Neural progenitor cell (in vitro differentiated cells): ENCODE measurements at places on chromosomes 16 and 17. TPM values are rescaled to one million over a fixed set of nuclear protein-coding genes. Genes with fewer than 3 reads are reported as not detected.

NSF gene
- total RNA-seq = 31.9 and 43.0 TPM in 2 replicates

IL17C gene
- total RNA-seq = not detected in 2 replicates

NPIPB13 gene
- total RNA-seq = 1.9 and 4.0 TPM in 2 replicates

KRT24 gene
- not detected in 2 replicates for total RNA-seq

P2RX5 gene
- total RNA-seq = 0.68 TPM in 1 of 2 replicates, not detected in the other

C16orf89 gene
- 0.37 and 1.0 TPM in 2 replicates for total RNA-seq

FNDC8 gene
- 0.25 TPM in 1 of 2 replicates, not detected in the other for total RNA-seq

BAIAP3 gene
- total RNA-seq = 0.34 and 4.0 TPM in 2 replicates

KRT36 gene
- not detected in 2 replicates for total RNA-seq

CLN3 gene
- 4.4 and 21.2 TPM in 2 replicates for total RNA-seq

HOXB5 gene
- total RNA-seq = not detected in 2 replicates

ALOX15B gene
- total RNA-seq = 0.06 TPM in 1 of 2 replicates, not detected in the other

- H3K4me3 ChIP-seq = peak overlapping the region; percentile 98
- H3K36me3 ChIP-seq = peaks cover 7% of the 10 kb centered on the region
- peaks cover 15% of the 10 kb centered on the region for H3K4me1 ChIP-seq
- DNase-seq = peak; percentile 67
Measured at GRCh38 chr16:69131167-69131838, 1.1 kb downstream of the CHTF8 start.

GRCh38 chr16:72751076-72751475 is 296.9 kb downstream of the ZFHX3 start:
- no peak overlapping the region for H3K27ac ChIP-seq
- H3K4me1 ChIP-seq = peaks cover 4% of the 10 kb centered on the region
- DNase-seq = no peak
- H3K27me3 ChIP-seq = no peaks in the 10 kb centered on the region
- H3K4me3 ChIP-seq = no peak overlapping the region

GRCh38 chr16:72865258-72865657 is 182.7 kb downstream of the ZFHX3 start:
- H3K27ac ChIP-seq = no peak overlapping the region
- no peaks in the 10 kb centered on the region for H3K4me1 ChIP-seq
- no peak overlapping the region for H3K4me3 ChIP-seq

DNA sequence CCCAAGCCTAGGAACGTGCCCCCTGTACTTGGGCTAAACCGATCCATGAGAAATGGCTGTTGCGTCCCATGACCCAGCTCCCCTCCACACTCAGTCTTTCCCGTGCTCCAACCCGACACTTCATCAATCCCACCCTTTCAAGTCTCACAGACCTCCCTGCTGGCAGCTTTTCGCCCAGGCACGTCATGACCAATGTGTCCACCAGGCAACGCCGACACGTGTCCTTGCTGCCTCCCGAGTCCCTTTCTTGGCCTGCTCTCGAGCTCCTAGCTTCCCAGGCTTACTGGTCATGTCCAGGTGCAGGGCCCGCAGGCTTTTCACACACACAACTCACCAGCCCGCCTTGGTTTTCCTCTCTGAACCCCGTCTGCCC is 12.2 kb downstream of the MNT start:
- no peak overlapping the region for H3K27ac ChIP-seq
- peaks cover 19% of the 10 kb centered on the region for H3K4me1 ChIP-seq
- H3K27me3 ChIP-seq = no peaks in the 10 kb centered on the region

GRCh38 chr17:28100251-28100650 is 57.8 kb downstream of the NLK start:
- no peaks in the 10 kb centered on the region for H3K4me1 ChIP-seq
- no peak overlapping the region for H3K4me3 ChIP-seq
- H3K27me3 ChIP-seq = no peaks in the 10 kb centered on the region
- H3K27ac ChIP-seq = no peak overlapping the region

GRCh38 chr17:21353326-21354010 is 22.7 kb upstream of the KCNJ12 start:
- no peaks in the 10 kb centered on the region for H3K27me3 ChIP-seq
- H3K27ac ChIP-seq = no peak overlapping the region
- H3K4me3 ChIP-seq = no peak overlapping the region
- peaks cover 13% of the 10 kb centered on the region for H3K4me1 ChIP-seq

DNA sequence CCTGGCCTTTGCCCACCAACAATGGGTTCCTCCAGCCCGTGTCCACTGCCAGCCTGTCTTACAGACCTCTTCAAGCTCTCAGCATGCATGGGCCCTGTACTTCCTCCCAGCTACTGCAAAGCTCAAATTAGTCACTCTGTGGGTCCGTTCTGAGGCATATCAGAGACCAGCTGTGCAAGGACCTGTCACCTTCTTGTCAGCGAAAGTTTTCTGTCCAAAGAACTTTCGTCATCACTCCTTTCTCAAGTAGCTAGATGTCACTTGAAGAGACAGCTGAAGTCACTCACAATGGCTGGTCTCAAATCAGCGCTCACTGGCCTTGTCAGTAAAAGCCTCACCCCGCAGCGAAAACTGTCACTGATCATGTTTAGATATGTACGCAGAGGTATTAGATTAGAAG is 91.4 kb upstream of the DYNLRB2 start:
- H3K4me1 ChIP-seq = no peaks in the 10 kb centered on the region
- no peak overlapping the region for H3K27ac ChIP-seq
- no peaks in the 10 kb centered on the region for H3K36me3 ChIP-seq
- H3K4me3 ChIP-seq = no peak overlapping the region
- no peaks in the 10 kb centered on the region for H3K27me3 ChIP-seq

- peak; percentile 50 for DNase-seq
- H3K27ac ChIP-seq = no peak overlapping the region
- H3K36me3 ChIP-seq = peaks cover 12% of the 10 kb centered on the region
- no peaks in the 10 kb centered on the region for H3K27me3 ChIP-seq
- H3K4me3 ChIP-seq = peak overlapping the region; percentile 87
Measured at GRCh38 chr17:81890447-81891302, 711 bp downstream of the ALYREF start.

DNA sequence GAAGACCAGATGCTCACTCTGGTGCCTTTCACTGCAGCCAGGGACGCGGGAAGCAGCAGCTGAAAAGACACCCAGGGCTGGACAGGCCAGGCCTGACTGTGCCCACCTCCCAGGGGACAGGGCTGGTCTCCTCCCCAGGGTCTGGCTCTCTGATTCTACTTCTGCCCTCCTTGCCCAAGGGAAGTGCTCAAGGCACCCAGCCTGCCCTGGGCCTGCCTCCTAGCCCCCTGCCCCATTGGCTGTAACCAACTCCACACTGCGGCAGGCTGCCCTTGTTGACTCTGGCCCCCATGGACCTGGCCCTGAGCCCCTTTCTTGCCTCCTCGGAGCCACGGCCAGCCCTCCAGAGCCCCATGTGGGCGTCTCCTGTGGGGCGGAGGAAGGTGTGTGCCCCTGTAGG is 212.5 kb downstream of the NTN1 start:
- peaks cover 4% of the 10 kb centered on the region for H3K4me1 ChIP-seq
- no peak for DNase-seq
- H3K36me3 ChIP-seq = no peaks in the 10 kb centered on the region
- no peak overlapping the region for H3K27ac ChIP-seq
- H3K27me3 ChIP-seq = peaks cover 12% of the 10 kb centered on the region
- no peak overlapping the region for H3K4me3 ChIP-seq

- no peak for DNase-seq
- no peak overlapping the region for H3K27ac ChIP-seq
- H3K36me3 ChIP-seq = no peaks in the 10 kb centered on the region
Measured at GRCh38 chr17:917941-918740, 61.4 kb downstream of the NXN start.

DNA sequence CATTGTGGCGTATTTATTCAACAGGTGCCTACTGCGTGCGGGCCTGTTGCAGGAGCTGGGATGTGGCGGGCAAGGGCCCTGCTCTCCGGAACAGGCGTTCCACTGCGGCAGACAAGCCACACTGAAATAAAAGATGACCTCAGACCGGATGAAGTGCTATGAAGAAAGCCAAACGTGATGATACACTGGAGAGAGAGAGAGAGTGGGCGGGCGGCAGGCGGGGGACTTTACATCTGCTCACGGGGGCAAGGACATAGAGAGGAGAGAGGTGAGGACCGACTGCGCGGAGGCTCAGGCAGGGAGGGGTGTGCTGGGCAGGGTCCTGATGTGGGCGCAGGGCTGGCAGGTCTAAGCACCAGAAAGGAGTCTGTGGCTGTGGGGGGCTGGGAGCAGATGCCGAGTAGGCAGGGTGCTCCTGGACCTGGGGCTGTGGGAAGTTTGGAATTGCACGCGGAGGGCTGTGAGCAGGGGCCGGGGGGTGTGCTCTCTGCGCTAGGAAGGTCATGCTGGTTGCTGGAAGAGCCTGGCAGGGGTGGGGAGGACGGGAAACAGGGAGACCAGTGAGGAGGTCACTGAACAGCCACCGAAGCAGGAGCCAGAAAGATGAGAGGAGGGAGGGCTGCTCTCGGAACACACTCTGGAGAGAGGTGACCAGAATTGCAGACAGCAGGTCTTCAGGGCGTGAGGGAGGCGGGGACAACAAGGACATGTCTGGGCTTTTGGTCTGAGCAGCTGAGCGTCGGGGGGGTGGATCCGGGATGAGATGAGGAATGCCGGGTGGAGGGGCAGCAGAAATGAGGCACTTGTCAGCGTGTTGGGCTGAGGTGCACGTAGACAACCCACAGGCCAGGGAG is 9.9 kb downstream of the MXRA7 start:
- DNase-seq = peak; percentile 63
- H3K27ac ChIP-seq = no peak overlapping the region
- H3K36me3 ChIP-seq = no peaks in the 10 kb centered on the region
- no peak overlapping the region for H3K4me3 ChIP-seq

DNA sequence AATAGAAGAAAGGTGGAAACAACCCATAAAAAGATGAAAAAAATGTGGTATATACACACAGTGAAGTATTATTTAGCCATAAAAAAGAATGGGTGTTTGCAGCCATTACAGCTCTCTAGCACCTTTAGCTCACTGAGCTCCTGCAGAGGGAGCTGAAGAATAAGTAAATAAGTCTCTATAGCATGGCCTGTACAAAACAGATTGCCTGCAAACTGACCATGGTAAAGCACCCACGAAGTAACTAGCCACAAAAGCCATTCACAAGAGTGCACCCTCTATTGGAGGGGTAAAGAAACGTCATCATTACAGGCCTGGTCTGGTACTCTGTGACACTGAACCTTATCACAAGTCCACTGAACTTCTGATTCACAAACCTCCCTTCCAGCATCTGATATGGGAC is 76.3 kb downstream of the USP32 start:
- H3K4me3 ChIP-seq = no peak overlapping the region
- peaks cover 11% of the 10 kb centered on the region for H3K4me1 ChIP-seq
- no peaks in the 10 kb centered on the region for H3K27me3 ChIP-seq
- no peaks in the 10 kb centered on the region for H3K36me3 ChIP-seq
- no peak for DNase-seq

GRCh38 chr16:15958703-15959348 is 9.4 kb downstream of the ABCC1 start:
- peak overlapping the region; percentile 44 for H3K27ac ChIP-seq
- H3K36me3 ChIP-seq = no peaks in the 10 kb centered on the region
- H3K27me3 ChIP-seq = no peaks in the 10 kb centered on the region

DNA sequence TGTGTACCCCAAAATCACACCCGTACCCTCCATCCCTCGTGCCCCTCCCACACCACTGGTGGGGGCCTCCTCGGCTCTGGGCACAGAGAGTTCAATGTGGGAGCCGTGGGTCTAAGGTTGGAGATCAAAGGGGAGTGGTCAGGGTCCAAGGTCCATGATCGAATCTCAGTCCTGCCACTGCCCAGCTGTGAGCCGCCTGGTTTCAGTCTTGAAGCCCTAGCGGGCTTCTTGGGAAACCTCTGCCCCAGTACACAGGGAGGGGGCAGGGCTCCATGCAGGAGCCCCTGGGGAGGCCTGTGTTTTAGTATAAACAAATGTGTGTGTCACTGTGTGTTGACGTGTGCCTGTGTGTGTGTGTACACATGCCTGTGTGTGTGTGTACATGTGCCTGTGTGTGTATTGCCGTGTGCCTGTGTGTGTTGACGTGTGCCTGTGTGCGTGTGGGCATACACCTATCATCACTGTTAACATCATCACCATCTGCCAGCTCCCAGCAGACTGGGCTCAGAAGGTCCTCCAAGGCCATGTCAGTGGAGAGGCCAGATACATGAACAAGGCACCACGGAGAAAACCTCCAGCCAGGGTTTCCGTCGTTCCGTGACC is 26.5 kb upstream of the ZNF469 start:
- H3K36me3 ChIP-seq = no peaks in the 10 kb centered on the region
- no peak overlapping the region for H3K27ac ChIP-seq
- DNase-seq = no peak
- H3K27me3 ChIP-seq = no peaks in the 10 kb centered on the region
- no peak overlapping the region for H3K4me3 ChIP-seq

GRCh38 chr16:67025210-67025550 is 3.8 kb upstream of the CBFB start:
- H3K36me3 ChIP-seq = no peaks in the 10 kb centered on the region
- H3K4me3 ChIP-seq = no peak overlapping the region
- H3K27ac ChIP-seq = no peak overlapping the region
- no peak for DNase-seq
- H3K27me3 ChIP-seq = peaks cover 5% of the 10 kb centered on the region

DNA sequence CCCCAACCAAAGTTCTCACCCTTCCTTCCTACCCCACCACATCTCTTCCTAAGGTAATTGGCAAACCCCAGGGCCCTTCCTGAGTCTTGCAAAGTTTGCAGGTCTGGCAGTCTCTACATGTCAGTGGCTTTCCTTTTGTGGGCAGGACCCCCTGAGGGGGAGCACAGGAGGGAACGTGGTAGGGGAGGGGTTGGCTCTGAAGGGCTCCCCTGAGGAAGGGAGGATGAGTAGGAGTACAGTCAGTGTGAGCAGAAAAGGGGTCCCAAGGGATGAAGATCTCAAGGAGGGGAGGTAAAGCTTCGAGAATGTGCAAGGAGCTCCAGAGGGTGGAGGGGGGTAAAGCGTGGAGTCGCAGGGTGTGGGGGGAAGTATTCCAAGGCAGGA is 206.9 kb downstream of the RAB11FIP4 start:
- H3K4me1 ChIP-seq = no peaks in the 10 kb centered on the region
- no peak overlapping the region for H3K4me3 ChIP-seq
- no peak overlapping the region for H3K27ac ChIP-seq
- no peak for DNase-seq
- H3K36me3 ChIP-seq = no peaks in the 10 kb centered on the region

- no peak overlapping the region for H3K27ac ChIP-seq
- H3K4me1 ChIP-seq = no peaks in the 10 kb centered on the region
- no peak overlapping the region for H3K4me3 ChIP-seq
- DNase-seq = no peak
- peaks cover 3% of the 10 kb centered on the region for H3K36me3 ChIP-seq
- no peaks in the 10 kb centered on the region for H3K27me3 ChIP-seq
Measured at GRCh38 chr17:42494673-42495072, 36.0 kb downstream of the ATP6V0A1 start.

- H3K36me3 ChIP-seq = no peaks in the 10 kb centered on the region
- no peak overlapping the region for H3K4me3 ChIP-seq
- no peak overlapping the region for H3K27ac ChIP-seq
- DNase-seq = no peak
- no peaks in the 10 kb centered on the region for H3K27me3 ChIP-seq
Measured at GRCh38 chr16:65895906-65896305, 470.6 kb upstream of the CDH5 start.

- H3K36me3 ChIP-seq = no peaks in the 10 kb centered on the region
- H3K27me3 ChIP-seq = no peaks in the 10 kb centered on the region
- DNase-seq = no peak
- H3K4me3 ChIP-seq = no peak overlapping the region
- no peak overlapping the region for H3K27ac ChIP-seq
- no peaks in the 10 kb centered on the region for H3K4me1 ChIP-seq
Measured at GRCh38 chr16:24156777-24157176, 99.4 kb upstream of the CACNG3 start.
